ENCODE measurements at places on chromosomes 2 and 18.

- no peak for DNase-seq
These were observed 1.8 kb downstream of the VWC2L start for GRCh38 chr2:214412679-214413078.

DNA sequence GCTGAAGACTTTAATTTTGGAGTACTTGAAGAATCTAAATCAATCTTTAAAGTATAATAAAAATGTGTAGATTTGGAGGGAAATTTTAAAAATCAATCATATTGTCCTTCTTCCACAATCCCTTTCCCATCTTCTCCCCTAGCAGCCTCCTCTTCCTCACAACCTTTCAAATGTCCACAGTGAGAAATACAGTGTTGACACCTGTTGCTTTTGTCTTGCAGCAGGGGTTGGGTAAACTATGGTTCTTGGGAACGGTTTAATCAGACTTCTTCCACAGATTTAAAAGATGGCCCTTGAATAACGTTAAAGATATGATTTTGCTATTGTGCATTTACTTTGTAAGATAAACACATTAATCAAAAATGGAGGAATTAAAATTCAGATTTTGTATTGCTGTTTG, 113.8 kb upstream of the SLC1A4 start:
- no peak for DNase-seq

- no peak for DNase-seq
These were observed 45.3 kb downstream of the PSD4 start for GRCh38 chr2:113219092-113219441.

GRCh38 chr18:80168982-80169381, 59.9 kb downstream of the ADNP2 start:
- DNase-seq = no peak

DNA sequence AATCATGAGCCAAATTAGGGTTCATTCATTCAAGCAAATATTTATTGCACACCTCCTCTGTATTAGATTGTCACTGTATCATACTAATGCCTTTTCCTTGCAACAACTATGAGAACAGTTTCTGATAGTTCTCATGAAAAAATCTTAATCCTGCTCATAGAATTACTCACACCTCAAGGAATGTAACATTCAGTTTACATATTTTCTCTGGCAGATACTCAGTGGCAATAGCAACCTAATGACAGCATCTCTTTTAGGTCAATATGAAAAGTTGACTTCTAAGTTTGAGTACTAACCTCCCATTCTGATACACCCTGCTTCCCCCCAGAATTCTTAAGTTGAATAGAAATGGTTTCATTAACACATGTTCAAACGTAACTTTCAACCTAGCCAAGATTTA, 132.0 kb downstream of the VWC2L start:
- no peak for DNase-seq

- DNase-seq = no peak
These were observed 10.7 kb upstream of the WDSUB1 start for GRCh38 chr2:159297042-159297707.

DNA sequence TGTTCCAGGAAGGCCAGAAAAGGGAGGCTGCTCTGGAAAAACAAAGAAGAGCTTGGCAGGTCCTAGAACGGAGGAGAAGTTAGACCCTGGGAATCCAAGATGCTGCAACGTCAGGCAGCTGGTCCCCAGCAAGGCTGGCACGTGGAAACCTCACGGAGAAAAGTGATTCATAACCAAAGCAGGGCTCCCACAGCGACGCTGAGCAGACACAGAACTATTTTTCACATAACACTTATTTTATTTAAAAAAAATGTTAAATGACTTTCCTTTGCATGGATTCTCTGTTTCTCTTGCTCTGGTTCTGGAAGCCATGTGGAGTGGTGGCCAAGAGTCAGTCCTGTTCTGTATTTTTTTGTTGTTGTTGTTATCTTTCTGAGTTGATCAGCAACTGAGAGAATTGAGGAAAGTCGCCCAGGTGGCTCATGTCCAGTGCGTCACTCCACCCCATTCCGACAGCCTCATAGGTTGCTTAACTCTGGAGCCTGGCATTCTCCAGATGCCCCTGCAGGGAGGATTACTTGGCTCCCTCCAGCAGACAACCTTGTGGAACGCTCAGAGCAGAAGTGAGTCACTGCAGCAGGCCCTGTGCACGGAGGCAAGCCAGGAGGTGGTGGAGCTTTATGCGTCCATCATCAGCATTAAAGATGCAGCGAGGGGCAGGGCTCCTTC, 229.9 kb upstream of the HDAC4 start:
- no peak for DNase-seq

DNA sequence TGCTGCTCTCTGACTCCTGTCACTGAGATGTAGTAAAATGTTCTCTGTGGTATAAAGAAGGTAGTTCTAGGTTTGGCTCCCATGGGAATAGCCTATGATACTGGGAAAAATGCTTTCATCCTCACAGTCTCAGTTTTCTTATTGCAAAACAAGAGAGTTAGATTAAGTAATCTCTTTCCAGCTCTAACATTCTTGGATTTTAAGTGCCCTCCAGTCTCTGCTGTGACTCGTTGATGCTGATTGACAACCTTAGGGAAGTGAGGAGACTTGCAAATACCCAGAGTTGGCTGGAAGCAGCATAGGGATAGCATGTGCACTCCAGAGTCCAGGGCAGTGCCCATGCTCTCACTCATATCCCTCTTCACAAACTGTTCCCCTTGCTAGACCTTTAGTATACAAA, 534.9 kb downstream of the SLC4A3 start:
- no peak for DNase-seq

DNA sequence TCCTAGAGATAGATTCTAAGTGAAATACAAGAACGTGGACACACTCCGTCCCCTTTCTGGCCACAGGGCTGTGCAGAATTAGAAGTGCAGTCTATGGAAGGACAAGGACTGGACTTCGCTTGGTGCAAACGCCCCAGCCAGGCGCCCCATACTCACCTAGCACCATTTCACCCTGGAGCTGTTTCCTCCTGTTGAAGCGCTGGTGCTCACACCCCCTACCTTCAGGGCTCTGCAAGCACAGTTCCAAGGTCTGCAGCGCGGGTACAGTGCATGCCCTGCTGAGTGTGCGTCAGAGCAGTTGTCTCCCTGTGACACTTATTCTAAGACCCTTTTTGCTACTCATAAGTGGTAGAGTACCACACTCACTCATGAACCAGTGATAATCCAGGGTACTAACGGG, 3.0 kb downstream of the HPCAL1 start:
- peak; percentile 22 for DNase-seq

DNA sequence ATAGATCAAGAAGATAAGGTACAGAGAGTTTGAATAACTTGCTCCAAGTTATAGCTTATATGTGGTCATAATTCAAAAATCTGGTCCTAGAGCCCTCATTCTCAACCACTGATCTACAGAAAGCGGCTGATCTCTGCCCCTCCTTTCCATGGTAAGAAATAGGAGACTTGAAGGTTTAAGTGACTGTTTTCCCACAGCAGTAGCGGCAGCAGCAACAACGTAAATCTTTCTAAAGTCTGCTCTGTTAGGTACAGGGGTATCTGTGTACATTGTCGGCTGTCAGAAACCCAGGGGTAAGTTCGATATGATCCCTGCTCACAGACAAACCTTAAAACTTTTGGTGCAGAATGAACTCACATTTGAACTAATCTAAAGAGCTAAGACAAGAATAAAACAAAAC, 105.4 kb downstream of the EPHA4 start:
- no peak for DNase-seq

GRCh38 chr18:68604256-68604655, 110.7 kb downstream of the TMX3 start:
- no peak for DNase-seq

DNA sequence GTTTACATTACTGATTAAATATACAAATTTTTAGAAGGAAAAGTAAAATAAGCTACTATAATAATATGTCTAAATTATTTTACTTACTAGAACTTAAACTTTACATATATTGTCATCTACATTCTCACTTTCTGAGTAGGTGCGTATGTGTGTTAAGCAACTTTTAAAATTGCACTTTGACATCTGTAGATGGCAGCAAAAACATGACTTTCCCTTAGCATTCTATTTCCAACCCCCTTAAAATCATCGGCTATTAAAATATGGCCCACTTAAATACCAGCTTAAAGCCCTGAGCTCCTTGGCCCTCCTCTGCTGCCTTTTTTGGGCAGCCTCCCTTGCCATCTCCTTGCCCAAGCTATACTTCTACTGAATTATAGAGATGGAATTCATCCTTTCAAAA, 78.0 kb downstream of the UPP2 start:
- no peak for DNase-seq

DNA sequence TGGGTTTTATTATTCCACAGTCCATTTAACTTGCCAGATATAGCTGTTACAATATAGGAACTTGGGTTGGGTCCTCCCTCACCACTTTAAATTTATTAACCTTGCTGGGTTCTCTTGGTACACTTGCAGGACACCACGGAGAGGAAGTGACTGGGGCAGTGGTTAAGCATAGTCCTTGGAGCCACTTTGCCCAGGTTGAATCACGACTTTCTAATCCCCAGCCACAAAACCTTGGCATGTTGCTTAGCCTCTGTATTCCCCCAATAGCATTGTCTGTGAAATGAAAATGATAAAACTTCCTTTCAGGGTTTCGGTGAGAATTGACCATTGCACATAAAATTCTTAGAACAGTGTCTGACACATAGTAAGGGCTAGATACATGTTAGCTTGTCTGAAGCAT, 221.2 kb downstream of the IRS1 start:
- no peak for DNase-seq

GRCh38 chr2:12852135-12852534, 135.4 kb downstream of the TRIB2 start:
- DNase-seq = no peak
